ENCODE measurements at places on chromosomes 3 and 15. TPM values are rescaled to one million over a fixed set of nuclear protein-coding genes. Genes with fewer than 3 reads are reported as not detected.

GRCh38 chr15:25832158-25832557 is 31.0 kb downstream of the ATP10A start:
- no peak overlapping the region for H3K27ac ChIP-seq
- no peak overlapping the region for H3K4me3 ChIP-seq
- no peaks in the 10 kb centered on the region for H3K27me3 ChIP-seq

- DNase-seq = no peak
- no peak overlapping the region for H3K4me3 ChIP-seq
- no peaks in the 10 kb centered on the region for H3K36me3 ChIP-seq
- H3K27ac ChIP-seq = no peak overlapping the region
- 0 out of 2 replicates have a peak, but pooled peaks cover 5% of the 10 kb centered on the region for H3K4me1 ChIP-seq
- H3K27me3 ChIP-seq = no peaks in the 10 kb centered on the region
Measured at GRCh38 chr15:69818529-69818928, 279.2 kb downstream of the TLE3 start.

Gene COL7A1
- total RNA-seq = 5.2 TPM

Gene CCDC66
- total RNA-seq = 20.1 TPM

GRCh38 chr15:72790302-72790910 is 6.8 kb upstream of the ADPGK start:
- no peak overlapping the region for H3K27ac ChIP-seq
- H3K27me3 ChIP-seq = peaks cover 2% of the 10 kb centered on the region
- no peak overlapping the region for H3K4me3 ChIP-seq
- no peaks in the 10 kb centered on the region for H3K36me3 ChIP-seq

Gene PPARG
- total RNA-seq = not detected
